ENCODE measurements at places on chromosomes 12 and 14.

GRCh38 chr12:130073721-130074120, 88.5 kb upstream of the FZD10 start:
- no peak for DNase-seq

DNA sequence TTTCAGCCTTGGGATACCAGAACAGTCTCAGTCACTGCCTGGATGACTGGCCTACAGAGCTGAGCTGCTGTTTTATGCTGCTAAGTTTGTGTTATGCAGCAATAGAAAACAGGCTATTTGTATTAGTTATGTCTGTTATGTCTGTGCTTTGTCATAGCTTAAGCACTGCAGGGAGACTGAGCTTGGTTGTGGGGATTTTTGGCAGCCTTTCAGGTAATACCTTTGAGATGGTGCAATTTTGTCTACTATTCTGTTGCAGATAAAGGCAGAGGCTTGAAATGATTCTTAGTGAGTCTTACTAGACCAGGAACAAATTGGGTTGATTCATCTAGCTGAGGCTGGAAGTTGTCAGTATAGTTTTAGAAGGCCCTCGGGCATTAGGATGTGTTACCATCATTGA, 201.3 kb upstream of the RBM19 start:
- no peak for DNase-seq

- DNase-seq = no peak
Observed at GRCh38 chr12:115417610-115418009, 733.6 kb upstream of the TBX3 start.

DNA sequence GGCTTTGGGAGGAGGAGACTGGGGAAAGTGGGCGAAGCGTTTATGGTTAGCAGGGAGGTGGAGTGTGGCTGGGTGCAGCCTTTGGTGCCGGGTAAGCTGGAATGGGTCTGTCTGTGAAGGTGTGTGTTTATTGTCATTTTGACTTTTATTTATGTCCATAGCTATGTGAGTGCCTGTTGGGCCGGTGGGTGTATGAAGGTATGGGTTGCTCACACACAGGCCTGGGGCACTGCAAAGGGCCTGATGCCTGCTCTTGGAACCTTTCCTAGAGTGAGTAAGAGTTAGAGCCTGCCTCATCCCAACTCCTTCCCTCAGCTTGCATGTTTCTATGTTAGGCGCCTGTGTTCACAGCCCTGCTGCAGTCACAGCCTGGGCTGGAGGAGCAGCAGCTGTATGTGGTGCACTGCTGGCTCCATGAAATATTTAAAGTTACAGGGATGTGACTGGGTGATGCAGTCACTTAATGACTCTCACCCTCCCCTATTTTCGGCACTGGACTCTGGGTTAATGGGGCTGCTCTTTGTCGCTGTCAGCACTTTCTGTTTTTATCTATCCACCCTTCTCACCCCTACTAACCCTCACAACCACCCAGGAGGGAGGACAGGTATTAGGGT, 2.6 kb upstream of the PPP1R1A start:
- DNase-seq = no peak

DNA sequence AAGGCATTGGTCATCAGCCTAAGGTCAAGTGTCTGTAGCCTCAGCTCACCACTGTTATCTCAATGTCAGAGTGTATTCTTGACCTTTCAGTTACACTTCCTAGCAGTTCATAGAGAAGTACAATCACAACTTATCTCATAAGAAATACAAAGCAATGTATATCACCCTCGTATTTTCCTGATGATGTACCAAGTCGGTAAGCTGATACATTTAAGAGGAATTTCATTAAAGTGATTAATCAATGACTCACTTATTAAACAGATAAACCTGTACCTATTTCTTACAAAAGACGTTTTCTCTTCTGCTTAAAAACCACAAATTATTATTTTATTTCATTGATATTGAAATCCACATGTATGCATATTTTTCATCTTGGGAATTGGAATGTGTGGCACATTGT, 3.9 kb upstream of the PRB3 start:
- no peak for DNase-seq

DNA sequence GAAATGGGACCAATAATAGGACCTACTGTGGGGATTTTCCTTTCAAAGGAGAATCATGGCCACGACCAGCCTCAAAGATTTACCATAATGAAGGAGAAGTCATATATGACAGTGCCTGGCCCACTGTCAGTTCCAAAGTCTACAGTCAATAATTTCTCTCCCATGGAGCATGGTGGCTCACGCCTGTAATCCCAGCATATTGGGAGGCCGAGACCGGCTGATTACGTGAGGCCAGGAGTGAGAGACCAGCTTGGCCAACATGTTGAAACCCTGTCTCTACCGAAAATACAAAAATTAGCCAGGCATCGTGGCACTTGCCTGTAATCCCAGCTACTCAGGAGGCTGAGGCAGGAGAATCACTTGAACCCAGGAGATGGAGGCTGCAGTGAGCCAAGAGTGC, 13.8 kb downstream of the IRF2BPL start:
- no peak for DNase-seq

DNA sequence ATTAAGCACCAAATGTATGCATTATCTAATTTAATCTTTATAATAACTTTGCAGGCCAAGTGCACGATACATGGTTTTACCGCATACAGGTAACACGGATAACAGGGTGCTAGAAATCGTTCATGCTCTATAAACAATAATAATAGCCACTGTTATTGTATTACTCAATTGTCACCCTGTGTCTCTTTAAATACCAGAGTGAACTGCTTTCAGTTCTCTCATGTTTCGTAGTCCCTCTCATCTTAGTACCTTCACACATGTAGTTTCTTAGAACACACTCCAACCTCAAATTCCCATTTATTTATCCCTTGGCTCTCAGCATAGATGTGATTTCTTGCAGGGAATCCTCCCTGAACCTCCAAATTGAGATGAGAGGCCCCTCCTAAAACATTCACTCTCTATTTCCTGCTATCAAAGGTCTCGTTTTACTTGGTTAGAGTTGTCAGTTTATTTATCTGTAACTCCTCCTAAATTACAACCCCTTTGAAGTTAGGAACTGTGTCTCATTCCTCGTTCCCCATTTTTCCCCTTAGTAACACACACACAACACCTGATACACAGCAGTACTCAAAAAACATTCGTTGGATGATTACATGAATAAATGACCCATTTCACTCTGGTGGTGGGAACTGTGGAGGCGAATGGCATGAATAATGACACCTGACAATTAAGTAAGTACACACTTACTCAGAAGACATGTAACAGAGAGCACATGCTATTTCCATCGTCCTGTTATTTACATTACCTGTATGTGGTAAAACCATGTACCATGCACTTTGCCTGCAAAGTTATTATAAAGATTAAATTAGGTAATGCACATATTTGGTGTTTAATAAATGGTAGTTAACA, 134.6 kb downstream of the BTG1 start:
- no peak for DNase-seq

DNA sequence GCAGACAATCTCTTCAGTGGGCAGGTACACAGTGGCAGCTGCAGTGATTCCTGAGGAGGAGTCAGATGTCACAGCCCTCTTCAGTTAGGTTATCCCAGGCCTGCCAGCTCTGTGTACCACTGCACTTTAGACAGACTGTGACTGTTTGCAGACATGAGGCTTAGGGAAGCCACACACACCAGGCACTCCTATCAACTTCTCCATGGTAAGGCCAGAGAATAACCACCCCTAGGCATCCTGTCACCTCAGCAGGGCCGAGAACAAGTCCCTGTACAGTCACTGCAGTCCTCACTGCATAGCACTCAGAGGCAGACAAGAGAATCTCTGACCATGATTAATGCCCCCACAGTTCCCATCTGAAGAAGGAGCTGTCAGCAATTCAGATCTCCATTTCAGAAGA, 296.5 kb downstream of the GALC start:
- DNase-seq = no peak

GRCh38 chr12:129854591-129854990, 49.2 kb downstream of the TMEM132D start:
- no peak for DNase-seq

DNA sequence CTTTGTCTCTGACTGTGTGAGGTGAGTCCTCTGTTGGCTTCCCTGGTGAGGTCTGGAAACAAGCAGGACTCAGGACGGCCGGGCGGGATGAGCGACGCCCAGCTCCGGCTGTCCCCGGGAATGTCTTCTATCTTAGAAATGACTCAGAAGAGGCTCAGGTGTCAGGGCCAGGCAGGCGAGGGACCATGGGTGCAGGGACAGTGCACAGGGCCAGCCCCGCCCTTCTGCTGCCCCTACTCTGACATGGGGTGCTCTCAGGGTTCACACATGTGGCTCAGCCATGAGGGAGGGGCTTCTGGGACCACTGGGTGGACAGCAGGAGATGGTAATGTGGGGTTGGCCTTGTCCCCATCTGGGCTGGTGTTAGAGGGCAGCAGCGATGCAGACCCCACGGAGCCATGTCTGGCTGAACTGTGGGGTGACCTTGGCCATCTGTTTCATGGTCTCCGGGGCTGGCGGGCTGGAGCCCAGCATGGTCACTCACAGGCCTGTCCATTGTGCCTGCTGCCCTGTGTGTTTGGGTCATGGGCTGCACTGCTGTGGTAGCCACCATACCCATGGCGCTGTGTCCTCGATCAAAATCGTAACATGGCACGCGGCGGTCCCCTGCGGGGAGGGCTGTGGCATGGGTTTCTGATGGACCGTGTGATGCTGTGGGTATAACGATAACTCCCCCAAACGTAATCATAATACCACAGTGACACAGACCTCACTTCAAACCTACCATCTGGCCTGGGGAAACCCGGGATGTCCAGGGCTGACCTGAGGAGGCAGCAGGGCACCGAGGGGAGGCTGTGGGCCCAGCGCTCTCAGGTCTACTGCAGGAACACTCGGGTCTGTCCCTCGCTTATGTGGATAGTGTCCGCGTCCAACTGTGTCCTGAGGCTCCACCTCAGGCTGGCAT, 368.8 kb downstream of the TMEM121 start:
- no peak for DNase-seq

- no peak for DNase-seq
Observed at GRCh38 chr12:128449146-128449894, 182.3 kb downstream of the TMEM132C start.

- no peak for DNase-seq
Observed at GRCh38 chr14:85273099-85273677, 256.8 kb upstream of the FLRT2 start.

- no peak for DNase-seq
Observed at GRCh38 chr12:47950856-47951468, 12.4 kb upstream of the TMEM106C start.

- DNase-seq = no peak
Observed at GRCh38 chr12:124928095-124928911, 13.9 kb upstream of the UBC start.

GRCh38 chr14:34093883-34094282, 143.0 kb upstream of the EGLN3 start:
- DNase-seq = no peak

DNA sequence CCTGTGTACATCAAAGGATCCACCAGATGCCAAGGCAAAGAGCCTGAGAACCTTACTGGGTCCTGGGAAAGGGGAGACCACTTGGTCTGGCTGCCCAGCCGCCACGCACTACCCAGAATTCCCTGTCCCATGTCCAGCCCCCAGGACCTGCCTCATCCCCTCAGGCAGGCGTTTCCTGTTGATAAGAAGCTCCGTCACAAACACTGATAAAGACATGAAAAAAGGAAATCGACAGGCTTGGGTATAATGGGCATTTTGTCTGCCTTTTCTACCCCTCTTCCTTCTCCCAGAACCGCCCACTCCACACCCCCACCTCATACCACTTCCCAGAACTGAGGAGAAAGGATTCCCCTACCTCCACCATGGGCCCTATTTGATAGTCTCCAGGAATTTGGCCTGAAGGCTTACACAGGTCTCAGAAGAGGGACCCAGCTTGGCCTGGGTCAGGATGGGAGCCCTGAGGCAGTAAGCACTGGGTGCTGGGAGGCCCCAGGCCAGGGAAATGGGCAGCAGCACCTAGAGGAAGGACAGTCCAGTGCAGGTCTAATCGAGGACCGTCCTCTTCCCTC, 18.8 kb downstream of the ACVRL1 start:
- DNase-seq = no peak

DNA sequence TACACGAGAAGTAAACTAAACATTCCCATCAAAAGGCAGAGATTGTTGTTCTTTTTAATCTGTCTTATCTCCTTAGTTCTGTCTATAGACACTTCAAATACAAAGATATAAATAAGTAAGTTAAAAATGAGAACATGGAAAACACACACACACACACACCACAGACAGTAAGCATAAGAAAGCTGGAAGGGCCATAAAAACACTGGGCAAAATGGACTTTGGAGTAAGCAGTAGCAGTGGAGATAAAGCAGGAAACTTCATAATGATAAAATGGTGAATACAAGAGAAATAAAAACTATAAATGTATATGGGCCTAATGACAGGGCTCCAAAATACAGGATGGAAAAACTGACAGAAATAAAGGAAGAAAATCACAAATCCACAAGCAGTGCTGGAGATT, 32.6 kb downstream of the KICS2 start:
- DNase-seq = no peak

DNA sequence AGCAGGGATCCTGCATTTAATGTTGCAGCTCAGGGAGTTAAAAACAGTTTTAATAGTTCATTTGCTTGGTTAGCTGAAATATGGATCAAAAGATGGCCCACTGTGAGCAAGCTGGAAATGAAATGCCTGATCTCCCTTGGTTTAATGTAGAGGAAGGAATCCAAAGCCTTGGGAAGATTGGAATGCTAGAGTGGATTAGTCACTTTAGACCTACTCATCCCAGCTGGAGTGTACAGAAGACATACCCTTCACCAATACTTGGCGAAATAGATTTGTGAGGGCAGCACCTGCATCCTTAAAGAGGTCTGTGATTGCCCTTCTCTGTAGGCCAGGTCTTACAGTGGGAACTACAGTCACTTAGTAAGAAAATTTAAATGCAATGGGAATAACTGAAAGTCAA, 58.0 kb upstream of the KRAS start:
- DNase-seq = no peak

GRCh38 chr14:82778601-82779000, 1244.9 kb upstream of the SEL1L start:
- DNase-seq = no peak

DNA sequence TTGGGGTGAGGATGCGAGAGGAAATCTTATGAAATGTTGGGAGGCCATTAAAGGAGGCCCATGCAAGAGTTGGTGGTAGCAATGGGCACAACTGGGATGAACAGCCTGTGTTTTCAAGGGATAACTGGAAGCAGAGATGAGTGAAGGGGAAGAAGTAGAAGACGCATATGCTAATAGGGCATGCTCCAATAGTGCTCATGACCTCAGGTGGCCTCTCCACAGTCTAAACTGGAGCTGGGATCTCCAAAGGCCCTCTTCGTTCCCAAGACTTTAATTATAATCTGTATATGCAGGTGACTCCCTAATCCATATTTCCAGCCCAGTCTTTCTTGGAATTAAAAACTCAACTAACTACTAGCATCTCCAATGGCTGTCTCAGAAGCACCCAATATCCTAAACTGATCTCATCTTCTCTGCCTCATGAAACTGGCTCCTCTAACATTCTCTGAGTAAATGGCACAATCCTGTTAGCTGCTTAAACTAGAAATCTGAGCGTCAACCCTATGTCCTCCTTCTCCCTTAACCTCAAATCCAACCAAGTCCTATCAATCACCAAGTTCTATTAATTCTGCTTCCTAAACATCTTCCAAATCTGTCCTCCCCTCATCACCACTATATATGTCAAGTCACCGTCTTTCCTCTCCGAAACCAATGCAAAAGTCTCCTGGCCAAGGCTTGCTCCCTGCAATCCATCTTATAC, 2.8 kb upstream of the AJUBA start:
- DNase-seq = no peak
